ENCODE measurements at places on chromosomes 13 and 19.

GRCh38 chr13:71459708-71460107 is 407.3 kb downstream of the DACH1 start:
- DNase-seq, result no peak

- no peak for DNase-seq
These were observed 113.0 kb upstream of the SLC10A2 start for GRCh38 chr13:103178986-103179943.

DNA sequence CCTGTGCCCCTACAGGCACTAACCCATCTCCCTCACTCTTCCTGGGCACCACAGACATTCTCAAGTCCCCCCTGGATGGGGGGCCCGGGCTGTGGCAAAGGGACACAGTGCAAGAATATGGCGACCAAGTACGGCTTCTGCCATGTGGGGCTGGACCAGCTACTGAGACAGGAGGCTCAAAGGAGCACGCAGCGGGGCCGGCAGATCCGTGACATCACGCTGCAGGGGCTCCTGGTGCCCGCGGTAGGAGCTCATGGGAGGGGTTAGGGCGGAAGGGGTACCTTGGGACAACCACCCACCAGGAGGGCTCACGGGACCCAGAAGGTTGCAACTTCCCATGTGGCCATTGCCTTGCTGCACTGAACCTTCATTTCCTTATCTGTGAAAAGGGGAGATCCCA is 3.3 kb upstream of the GTF2F1 start:
- DNase-seq, result no peak

DNA sequence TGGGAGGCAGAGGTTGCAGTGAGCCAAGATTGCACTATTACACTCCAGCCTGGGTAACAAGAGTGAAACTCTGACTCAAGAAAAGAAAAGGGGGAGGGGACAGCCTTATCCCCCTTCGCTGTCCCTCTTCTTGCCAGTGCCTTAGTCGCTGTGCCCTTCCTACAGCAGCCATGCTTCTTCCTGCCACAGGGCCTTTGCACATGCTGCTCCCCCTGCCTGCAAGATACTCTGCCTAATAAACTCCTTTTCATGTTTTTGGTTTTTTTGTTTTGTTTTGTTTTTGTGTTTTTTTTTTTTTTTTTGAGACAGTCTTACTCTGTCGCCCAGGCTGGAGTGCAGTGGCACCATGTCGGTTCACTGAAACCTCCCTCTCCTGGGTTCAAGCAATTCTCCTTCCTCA is 21.4 kb downstream of the NWD1 start:
- no peak for DNase-seq

DNA sequence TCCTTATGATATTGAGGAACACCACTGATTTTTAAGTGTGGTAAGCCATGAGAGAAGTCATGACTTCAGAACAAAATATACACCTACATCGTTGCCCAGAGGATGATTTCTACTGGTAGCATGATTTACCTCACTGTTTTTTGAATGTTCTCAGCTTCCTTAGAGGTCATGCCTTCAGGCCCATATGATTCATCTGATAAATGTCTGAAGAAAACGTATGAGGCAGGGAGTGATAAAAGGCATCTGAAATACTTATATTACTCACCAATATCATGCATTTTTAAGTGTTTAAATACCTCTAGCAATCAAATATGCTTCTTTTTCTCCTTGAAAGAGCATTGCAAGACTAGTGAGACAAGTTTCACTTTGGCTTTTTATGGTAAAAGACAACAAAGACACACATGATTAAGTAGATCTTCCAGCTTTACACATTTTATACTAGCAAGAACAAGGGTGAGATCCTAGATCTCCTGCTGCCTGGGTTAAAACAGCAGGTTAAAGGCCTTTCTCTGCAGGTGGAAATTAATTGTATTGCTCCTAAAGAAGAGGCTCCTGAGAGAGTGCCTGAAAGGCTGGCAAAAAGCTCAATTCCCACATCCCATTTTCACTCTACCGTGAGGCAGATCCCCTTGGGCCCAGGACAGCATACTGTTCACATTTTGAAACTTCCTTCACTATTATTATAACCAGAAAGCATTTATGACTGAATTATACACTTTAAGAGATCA is 432.4 kb downstream of the SLITRK1 start:
- no peak for DNase-seq

- no peak for DNase-seq
These were observed 28.5 kb downstream of the MEIS3 start for GRCh38 chr19:47390533-47391488.

- DNase-seq, result no peak
These were observed 45.1 kb downstream of the NFIX start for GRCh38 chr19:13040232-13040947.

- DNase-seq, result no peak
These were observed 745.2 kb downstream of the PCDH17 start for GRCh38 chr13:58376775-58377174.

DNA sequence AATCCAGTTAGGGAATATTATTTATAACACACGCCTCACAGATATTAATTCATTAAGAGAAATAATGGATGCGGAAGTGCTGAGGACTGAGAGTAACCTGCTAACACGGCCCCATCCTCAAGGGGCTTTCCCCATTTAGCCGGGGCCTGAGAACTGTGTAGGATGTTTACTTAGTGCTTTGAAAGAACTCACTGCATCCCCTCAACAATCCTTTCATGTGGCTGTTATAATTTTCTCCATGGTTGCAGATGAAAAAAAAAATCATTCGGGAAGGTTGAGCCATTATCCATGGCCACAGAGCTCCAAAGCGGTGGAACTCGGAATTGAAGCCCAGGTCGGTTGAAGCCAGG is 98.2 kb downstream of the ING1 start:
- no peak for DNase-seq

DNA sequence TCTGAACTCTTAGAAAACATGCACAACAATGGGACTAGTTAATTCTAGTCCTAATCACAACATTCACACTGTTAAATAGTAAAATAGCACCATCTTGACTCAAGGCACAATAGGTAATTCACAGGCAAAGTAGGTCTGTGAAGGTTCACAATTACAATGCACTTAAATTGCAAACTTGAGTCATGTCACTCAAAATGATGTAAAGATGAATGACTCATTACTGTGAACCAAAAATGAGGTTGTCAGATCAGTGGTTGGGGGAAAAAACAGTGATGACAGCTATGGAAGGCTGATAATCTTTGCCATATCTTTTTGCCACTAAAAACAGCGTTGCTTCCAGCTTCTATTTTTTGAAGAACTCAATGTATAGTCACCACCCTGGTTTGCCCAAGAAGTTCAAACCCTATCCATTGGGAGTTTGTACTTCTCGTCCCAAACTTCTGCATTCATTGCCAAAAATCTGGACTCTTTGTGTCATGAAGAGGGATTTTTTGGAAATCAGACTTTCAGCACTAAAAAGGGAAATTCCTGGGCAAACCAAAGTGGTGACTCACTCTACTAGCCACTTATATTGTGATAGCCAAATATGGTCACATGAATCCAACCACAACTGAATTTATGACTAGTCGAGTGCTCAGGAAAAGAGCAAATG is 200.9 kb upstream of the TMTC4 start:
- no peak for DNase-seq

- no peak for DNase-seq
These were observed 3.5 kb downstream of the SIGLEC9 start for GRCh38 chr19:51128227-51128626.

DNA sequence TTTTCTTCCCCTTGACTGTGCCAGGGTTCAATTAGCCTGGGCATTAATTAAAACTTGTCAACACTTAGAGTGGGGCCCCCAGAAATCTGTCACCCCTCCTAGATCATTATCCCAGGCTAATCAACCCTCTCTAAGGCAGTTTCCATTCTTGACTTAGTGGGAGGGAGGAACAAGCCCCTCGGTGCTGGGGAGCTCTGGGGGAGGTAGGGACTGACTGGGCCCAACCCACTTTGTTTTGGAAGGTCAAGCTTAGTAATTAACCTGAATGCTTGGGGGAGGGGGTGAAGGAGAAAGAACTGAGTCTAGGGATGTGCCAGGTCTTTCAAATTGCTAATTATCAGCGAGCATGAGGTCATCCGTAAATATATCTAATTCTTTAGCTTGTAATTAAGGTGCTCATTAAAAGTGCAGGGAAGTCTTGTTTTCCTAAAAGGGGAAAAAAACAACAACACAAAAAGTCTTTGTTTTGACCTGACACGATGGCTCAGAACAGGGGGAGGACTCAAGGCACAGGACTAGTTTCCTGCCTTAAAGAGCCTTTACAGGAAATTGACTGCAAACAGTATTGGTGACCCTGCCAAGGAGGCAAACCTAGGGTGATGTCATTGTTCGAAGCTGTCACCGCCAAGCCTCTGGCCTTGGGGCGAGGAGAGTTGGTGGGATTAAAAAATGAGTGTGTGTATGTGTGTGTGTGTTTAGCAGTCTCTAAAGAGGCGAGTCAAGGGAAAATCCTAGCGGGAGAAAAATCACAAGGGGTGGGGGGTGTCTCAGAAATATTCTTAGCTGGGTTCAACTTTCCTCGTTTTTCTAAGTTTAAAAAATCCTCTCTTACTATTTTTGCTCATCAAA is 19.4 kb downstream of the ACTN4 start:
- no peak for DNase-seq

GRCh38 chr13:51235186-51235585 is 13.0 kb downstream of the FAM124A start:
- DNase-seq, result no peak

GRCh38 chr13:26953291-26953690 is 192.7 kb upstream of the GPR12 start:
- DNase-seq, result no peak

GRCh38 chr19:50257141-50257540 is 53.7 kb downstream of the MYH14 start:
- no peak for DNase-seq

DNA sequence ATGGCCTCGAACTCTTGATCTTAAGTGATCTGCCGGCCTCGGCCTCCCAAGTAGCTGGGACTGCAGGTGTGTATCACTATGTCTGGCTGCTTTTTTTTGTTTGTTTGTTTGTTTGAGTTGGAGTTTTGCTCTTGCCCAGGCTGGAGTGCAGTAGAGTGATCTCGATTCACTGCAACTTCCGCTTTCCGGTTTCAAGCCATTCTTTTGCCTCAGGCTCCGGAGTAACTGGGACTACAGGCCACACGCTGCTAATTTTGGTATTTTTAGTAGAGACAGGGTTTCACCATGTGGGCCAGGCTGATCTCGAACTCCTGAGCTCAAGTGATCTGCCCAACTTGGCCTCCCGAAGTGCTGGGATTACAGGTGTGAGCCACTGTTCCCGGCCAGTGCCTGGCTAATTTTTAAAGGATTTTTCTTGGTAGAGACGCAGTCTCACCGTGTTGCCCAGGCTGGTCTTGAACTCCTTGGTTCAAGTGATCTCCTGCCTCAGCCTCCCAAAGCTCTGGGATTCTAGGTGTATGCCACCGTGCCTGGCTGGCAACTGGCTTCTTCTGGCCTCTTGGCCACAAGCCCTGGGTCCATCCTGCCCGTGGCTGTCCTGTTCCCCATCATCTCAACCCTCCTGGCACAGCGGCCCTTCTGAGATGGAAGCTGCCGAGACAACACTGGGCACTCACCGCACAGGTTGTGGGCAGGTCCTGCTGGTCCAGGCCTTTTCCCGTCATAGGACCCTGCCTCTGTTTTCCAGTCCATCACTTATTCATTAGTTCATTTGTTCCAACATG is 11.5 kb downstream of the TECR start:
- DNase-seq, result no peak

DNA sequence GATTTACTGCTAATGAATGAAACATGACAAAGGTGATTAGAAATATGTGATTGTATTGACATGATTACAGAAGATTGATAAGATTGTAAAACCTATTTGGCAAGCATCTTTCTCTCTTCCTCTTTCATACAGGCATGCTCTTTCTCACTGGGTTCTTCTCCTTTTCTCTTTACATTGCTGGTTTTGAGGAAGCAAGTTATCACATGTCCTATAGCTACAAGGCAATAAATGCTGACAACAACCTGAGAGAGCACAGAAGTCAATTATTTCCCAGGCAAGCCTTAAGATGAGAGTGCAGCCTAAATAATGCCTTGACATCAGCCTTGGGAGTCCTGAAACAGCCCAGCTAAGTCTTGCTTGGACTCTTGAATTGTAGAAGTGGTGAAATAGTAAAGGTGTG is 875.0 kb downstream of the SLITRK1 start:
- DNase-seq, result no peak

DNA sequence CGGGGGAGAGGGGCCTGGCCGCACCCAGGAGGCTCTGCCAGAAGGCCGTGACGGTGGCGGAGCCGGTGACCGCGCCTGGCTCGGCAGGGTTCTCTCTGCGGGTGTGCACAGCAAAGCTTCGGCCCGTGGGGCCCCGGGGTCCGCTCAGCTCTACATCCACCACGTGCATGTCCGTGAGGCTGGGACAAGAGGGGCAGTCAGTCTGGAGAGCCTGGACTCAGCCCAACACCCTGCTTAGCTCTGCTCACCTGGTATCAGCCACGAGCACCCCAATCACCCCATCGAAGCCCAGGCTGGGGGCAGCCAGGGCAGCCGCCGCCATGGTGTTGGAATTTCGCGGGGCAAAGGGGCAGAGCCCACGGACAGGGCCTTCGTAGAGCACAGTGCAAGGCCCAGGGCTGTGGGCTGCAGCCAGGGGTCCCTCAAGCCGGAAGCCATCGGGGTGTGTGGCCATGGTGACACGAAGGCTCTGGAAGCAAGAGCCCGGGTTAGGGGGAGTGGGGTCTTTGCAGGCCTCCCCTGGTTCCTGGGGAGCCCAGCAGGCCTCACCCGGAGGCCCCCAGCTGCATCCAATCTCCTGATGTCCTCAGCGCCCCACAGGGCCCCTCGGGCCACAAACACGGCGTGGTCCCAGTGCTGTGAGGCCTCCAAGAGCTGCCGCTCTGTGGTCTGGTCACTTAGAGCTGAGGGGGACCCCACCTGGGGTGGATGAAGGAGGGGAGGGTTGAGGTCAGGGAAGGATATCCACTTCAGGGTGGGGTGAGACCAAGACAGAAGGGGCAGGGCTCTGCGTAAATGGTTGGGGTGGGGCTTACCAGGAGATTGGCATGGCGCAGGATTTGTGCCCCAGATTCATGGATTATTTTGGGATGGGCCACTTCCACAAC is 1.4 kb downstream of the ASPDH start:
- no peak for DNase-seq

DNA sequence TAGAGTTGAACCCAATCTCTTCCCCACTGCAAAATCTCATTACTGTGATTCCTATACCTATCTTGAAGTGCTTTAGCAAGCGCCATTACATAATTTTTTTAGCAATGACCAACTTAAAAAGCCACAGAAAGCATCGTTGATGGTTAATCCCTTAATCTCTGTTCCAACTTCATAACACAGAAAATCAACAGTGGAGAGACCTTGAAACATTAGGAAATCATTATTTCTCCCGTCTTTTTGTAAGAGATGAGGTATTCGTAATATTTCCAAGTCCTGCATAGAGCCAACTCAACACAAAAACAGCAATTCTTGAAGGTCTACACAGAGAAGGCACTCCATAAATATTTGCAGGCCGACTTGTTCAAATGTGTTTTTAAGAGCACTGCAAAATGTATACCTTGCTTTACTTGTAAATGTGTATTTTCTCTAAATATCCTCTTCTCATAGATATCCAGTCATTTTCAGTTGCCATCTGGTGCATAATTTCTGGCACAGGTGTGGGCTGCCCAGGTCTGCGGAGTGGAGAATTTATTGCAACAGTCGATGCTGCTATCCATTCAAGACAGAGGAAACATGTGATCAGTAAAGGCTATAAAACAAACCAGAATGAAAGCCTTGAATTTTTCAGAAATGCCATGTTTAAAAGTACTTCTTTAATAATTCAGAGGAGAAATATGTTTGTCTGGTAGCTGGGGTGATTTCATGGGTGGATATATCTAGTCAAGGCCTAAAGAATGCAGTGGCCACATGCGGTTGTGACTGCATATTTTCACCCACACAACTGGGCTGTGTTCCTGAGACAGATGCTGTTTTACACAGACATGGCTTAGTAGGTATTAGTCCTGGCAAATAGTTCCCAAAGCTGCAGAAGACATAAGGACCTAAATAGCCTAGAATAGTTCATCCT is 234.3 kb upstream of the STARD13 start:
- no peak for DNase-seq

- no peak for DNase-seq
These were observed 21.1 kb downstream of the PROSER1 start for GRCh38 chr13:39016787-39017186.

Measured in stimulated activated CD8-positive, alpha-beta memory T cell treated with anti-CD3 and anti-CD28 coated beads, Interleukin-4, amount 100 ng/mL, for 1 hour (primary cell).